SK-N-SH (cell line): ENCODE measurements at places on chromosomes 16 and 17.

GRCh38 chr16:6206080-6206479, 1108.5 kb upstream of the EEF2KMT start:
- no peak for DNase-seq

DNA sequence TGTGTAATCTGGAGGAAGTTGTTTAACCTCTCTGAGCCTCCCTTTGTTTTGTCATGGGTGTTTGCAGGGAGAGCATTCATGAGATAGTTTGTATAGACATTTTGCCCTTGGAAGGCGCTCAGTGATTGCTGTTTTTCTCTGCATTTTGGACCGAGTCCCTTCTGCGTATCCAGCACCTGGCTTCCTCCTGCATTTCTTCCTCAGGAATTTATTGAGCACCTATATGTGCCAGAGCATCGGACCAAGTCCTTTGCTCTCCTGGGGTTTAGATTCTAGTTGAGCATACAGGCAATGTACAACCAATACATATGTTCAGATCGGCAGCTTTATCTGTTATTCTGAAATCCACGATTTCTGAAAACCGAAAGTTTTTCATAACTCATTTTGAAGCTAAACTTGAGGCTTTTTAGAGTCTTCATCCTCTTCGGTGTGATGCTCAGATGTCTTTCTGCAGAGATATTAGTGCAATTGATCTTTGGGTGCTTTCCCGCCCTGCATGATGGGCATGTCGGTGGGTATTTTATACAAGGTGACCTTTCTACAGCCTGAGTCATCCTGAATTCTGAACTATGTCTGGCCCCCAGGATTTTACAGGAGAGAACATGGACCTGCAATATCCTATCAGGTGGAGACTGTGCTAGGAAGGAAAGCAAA, 4.1 kb downstream of the IL4R start:
- DNase-seq, result no peak

DNA sequence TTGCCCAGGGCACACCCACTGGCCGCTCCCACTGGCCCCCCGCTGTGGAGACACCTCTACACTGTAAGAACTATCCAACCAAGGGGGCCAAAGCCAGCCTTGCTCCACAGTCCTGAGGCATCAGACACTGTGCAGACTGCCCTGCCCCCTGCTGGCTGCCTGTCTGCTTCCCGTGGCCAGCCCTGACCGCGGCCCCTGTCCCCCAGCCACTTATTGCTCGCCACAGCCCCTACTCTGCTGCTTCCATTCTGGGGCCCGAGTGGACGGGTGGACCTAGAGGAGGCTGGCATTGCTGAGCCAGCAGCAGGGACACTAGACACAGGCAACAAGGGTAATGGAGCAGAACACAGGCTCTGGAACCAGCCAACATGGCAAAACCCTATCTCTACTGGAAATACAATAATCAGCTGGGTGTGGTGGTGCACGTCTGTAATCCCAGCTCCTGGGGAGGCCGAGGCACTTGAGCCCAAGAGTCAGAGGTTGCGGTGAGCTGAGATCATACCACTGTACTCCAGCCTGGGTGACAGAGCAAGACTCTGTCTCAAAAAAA, 19.7 kb upstream of the LRRC37A3 start:
- DNase-seq, result peak; percentile 62

DNA sequence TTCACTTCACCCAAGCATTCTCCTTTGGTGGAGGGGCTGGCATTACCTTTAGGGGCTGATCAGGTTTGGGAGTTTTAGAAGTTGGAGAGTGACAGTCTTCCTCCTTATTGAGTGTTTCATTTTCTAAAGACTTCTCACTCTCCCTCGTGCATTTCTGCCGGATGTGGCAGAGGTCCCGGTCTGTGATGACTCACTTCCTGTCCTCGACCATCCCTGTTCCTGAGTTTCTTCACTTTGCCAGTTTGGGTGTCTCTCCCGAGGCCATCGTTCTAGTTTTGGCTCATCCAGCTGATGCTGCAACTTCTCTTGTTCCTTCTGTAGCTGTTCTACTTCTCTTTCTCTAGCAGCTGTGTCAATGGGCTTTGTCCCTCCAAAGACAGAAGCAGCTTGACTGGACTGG, 104.3 kb downstream of the PHKB start:
- DNase-seq, result no peak

GRCh38 chr16:1300664-1301476, 8.6 kb upstream of the UBE2I start:
- peak; percentile 91 for DNase-seq
